Prostate gland (tissue), 2 donors: ENCODE measurements at places on chromosomes 6 and 20. TPM values are rescaled to one million over a fixed set of nuclear protein-coding genes. Genes with fewer than 3 reads are reported as not detected.

BEND3 gene
- total RNA-seq: 4.0 TPM

PLG gene
- total RNA-seq: not detected

DNA sequence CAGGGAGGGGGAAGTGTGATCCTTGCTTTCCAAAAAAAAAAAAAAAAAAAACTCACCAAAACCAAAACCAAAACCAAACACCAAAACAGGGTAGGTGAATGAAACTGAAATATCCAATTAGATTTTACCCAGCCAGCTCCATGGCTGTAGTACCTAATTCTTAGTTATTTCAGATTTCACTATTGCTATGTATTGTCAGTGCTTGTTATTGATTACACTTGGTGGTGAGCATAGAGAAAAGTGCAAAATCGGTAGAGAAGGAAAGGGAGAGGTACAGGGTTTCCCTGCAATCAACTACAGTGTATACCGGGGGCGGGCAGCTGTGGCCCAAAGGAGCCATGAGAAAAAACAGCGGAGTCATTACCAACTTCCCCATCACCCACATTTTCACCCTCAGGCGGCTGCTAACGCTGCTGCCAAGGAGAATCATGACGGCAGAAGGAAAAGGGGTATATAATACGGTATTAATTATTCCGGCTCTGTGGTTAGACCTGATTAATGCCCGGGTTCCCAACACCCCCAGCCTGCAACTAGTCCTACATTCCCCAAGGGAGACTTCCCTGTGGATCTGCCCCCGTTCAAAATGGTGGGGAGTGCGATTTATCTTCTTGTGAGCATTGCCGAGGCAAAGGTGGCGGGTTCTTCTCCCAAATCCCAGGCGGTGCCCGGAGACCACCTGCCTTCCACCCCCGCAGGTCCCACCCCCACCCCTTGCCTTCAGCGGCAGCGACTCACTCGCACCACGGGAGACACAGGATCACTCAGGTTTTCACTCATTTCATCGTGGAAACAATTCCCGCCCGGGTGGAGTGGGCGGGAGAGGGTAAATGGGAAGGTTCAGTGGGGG, at the start of gene C6orf62:
TSS of gene C6orf62 (minus strand) at position 30 of the 847 bp plus-strand sequence. CDS start 486 bp downstream, outside the sequence.
- H3K4me1 ChIP-seq: peaks cover 9% of the 10 kb centered on the region
- no peak for DNase-seq
- no peaks in the 10 kb centered on the region for H3K36me3 ChIP-seq
- no peaks in the 10 kb centered on the region for H3K27me3 ChIP-seq
- H3K4me3 ChIP-seq: peak within 1 kb of the TSS; percentile 87

GRCh38 chr6:148925701-148926100, 178.9 kb downstream of the UST start:
- DNase-seq: no peak
- H3K27me3 ChIP-seq: no peaks in the 10 kb centered on the region
- H3K4me1 ChIP-seq: no peaks in the 10 kb centered on the region
- no peak overlapping the region for H3K4me3 ChIP-seq
- no peak overlapping the region for H3K27ac ChIP-seq
- no peaks in the 10 kb centered on the region for H3K36me3 ChIP-seq

DNA sequence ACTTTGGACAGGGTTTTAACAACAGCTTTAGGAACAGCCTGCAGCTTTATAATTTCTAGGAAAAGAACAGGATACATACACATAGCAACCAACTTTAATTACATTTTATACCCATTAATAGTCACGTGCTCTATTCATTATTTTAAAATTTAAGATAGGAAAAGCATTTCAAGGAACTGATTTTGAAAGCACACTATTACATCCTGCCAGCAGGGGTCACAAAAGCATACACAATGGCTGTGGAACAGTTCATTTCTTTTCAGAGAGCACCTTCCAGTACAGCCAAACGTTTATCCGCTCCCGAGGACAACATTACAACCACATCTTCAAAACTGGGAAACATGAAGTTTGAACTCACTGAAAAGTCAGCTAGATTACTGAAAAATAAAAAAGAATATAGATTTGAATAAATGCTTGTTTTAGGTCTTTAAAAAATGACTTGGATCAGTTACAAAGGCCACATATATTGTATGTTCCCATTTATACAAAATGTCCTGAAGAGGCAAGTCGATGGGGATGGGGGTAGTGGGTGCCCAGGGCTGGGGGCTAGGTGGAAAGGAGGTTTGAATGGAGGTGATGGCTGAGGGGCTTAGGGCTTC, 104.6 kb upstream of the EXOC2 start:
- H3K27ac ChIP-seq: no peak overlapping the region
- no peak overlapping the region for H3K4me3 ChIP-seq
- no peaks in the 10 kb centered on the region for H3K4me1 ChIP-seq
- peaks cover 2% of the 10 kb centered on the region for H3K27me3 ChIP-seq

ETV7 gene
- total RNA-seq: 1.8 TPM

VGLL2 gene
- 0.28 TPM for total RNA-seq

DNA sequence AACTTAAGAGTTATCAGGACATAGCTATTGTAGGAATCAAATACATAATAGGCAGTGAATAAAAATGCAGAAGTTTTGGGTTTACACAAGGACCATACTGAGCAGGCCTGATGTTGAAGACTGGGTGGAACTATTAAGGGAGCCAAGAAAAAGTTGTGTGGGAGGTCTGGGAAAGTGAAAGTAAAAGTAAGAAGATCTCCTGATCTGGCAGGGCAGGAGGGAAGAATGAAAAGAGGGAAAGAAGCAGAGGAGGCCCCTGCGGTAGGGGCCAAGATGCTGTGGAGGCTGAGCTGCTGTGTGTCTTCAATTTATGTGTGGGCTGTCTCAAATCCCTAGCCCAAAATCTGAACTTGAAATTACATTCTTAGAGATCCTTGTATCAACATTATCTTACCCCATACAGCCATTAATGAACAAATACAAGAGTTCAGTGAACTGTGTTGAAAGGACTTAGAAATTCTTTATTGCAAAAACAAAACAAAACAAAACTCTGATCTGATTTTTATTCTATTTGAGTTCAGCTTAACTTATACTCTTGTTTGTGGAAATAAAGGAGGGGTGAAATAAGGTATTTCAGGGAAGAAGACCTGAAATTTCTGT, 1183.8 kb downstream of the HACE1 start:
- no peaks in the 10 kb centered on the region for H3K4me1 ChIP-seq
- no peak for DNase-seq
- H3K36me3 ChIP-seq: no peaks in the 10 kb centered on the region
- no peak overlapping the region for H3K27ac ChIP-seq
- no peaks in the 10 kb centered on the region for H3K27me3 ChIP-seq

ADGRG6 gene
- 13.5 TPM for total RNA-seq

DNA sequence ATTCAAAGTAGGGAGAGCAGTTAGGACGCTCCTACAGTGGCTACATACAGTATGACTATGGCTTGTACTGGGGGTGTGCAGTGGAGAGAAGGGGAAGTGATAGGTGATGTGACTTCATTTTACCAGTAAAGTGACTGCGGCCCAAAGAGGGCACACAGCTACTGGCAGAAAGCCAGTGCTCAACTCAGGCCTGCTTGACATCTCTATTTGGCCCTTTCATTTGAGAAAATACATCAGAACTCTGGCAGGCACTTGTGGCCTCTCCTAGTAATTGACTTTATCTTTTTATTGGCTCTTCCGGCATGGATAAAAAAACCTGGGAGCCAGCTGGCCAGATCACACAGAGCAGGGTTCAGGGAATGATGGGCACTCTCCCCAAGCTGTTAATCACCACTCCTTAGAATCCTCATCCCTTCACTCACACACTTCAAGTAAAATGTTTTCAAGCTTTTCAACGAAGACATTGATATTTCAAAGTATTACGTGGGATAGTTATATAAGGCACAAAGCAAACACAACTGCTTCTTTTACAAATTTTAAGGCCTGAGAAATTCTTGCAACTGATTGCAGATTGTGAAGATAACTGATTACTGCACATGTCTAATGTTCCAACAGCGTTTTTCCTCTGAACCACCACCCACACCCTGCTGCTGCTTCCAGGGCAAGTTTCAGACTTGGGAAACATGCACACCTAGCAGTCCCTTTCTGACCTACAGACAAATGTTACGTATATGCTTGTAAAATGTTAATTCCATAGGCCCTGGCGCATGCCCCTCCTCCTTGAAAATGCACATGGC, 73.5 kb downstream of the TNFRSF21 start:
- no peaks in the 10 kb centered on the region for H3K27me3 ChIP-seq
- H3K4me1 ChIP-seq: no peaks in the 10 kb centered on the region
- no peak overlapping the region for H3K27ac ChIP-seq
- no peak overlapping the region for H3K4me3 ChIP-seq

TTBK1 gene
- 0.62 TPM for total RNA-seq

SPATA2 gene
- 15.2 TPM for total RNA-seq

DNA sequence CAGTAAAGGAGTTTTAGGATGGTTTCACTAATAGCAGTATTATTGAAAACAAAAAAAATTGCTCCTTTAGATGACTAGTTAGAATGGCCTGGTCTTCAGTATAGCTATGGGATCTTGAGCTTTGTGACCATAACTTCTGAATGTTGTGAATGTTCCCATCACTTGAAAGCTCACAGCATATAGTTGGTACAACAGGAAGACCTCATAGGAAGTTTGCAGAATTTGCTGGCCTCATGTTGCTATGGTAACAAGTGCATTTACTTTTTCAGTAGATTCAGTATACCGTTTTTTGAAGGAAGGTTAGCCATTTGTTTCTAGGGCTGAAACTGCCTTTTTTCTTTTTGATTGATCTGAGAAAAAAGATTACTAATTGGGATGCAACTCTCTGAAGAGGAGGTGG, 8.3 kb downstream of the PHF3 start:
- no peaks in the 10 kb centered on the region for H3K36me3 ChIP-seq
- DNase-seq: no peak
- no peak overlapping the region for H3K27ac ChIP-seq
- H3K4me1 ChIP-seq: peaks cover 6% of the 10 kb centered on the region
- H3K27me3 ChIP-seq: no peaks in the 10 kb centered on the region
- no peak overlapping the region for H3K4me3 ChIP-seq

GRCh38 chr6:37826993-37827392, 7.5 kb downstream of the ZFAND3 start:
- DNase-seq: no peak
- H3K36me3 ChIP-seq: no peaks in the 10 kb centered on the region
- no peaks in the 10 kb centered on the region for H3K27me3 ChIP-seq
- peaks cover 2% of the 10 kb centered on the region for H3K4me1 ChIP-seq
- H3K4me3 ChIP-seq: no peak overlapping the region
- H3K27ac ChIP-seq: no peak overlapping the region
